Erythroblast (primary cell): ENCODE measurements at places on chromosomes 11 and 22.

DNA sequence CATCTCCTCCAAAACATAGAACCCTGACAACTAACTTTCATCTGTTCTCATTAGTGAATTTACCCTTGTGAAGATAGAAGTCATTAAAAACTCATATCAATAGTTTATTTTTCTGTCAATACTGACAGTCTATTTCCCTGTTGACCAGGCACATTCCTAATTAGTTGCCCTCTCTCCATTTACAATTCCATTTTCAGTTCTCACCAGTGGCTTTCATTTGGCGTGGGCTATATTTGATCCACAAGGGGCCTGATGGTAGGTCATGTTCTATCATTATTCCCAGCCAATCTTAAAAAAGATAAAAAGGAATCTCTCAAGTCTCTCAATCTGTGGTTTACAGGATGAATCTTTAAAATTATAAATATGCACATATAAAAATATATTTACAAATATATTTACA, 3.9 kb upstream of the AKIP1 start:
- no peak for DNase-seq

GRCh38 chr11:1194977-1195681, 27.7 kb upstream of the MUC5B start:
- DNase-seq = no peak

GRCh38 chr11:69442807-69443137, 38.7 kb upstream of the LINC01488 start:
- DNase-seq = no peak

DNA sequence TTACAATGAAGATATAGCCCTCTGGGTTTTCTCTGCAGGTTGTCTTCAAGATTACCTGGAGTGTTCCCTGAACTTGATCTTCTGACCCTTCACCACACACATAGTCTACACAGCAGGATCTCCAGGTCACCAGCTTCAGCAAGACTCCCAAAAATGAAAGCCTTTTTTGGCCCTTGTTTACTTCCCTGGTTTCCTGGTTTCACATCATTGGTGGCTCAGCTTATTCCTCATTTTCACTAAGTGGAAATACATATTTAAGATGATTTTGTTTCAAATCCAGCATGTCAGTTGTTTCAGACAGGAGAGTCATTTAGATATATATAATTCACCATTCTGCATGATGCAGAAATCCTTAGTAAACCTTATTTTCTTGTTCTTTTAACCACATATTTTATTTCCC, 41.6 kb upstream of the MPEG1 start:
- no peak for DNase-seq

- no peak for DNase-seq
Observed at GRCh38 chr22:36818010-36818642, 1.3 kb upstream of the PVALB start.

- DNase-seq = no peak
Observed at GRCh38 chr22:48644108-48644507, 1183.6 kb downstream of the BRD1 start.

DNA sequence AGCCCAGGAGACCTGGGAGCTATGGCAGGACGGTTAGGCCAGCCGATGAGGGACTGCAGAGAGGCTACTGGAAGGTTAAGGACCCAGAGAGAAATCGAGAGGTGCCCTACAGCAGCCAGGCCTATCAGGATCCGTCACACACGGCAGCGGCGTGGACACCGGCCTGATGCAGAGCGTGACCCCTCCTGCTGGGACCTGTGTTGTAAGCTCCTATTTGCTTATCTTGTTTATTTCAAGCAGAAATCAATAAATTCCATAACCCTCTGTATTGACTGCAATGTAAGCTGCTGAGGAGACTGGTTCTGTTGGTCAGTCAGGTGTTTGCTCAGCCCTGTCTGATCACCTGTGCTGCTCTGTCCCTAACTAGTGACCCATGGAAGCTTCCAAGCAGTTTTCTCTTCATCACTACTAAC, 39.9 kb downstream of the PPP2R1B start:
- no peak for DNase-seq

- DNase-seq = no peak
Observed at GRCh38 chr11:96001037-96001436, 77.1 kb upstream of the MTMR2 start.

- DNase-seq = peak; percentile 39
Observed at GRCh38 chr11:6667733-6668374, 12.2 kb upstream of the DCHS1 start.

GRCh38 chr11:112797092-112797491, 164.1 kb upstream of the NCAM1 start:
- DNase-seq = no peak

DNA sequence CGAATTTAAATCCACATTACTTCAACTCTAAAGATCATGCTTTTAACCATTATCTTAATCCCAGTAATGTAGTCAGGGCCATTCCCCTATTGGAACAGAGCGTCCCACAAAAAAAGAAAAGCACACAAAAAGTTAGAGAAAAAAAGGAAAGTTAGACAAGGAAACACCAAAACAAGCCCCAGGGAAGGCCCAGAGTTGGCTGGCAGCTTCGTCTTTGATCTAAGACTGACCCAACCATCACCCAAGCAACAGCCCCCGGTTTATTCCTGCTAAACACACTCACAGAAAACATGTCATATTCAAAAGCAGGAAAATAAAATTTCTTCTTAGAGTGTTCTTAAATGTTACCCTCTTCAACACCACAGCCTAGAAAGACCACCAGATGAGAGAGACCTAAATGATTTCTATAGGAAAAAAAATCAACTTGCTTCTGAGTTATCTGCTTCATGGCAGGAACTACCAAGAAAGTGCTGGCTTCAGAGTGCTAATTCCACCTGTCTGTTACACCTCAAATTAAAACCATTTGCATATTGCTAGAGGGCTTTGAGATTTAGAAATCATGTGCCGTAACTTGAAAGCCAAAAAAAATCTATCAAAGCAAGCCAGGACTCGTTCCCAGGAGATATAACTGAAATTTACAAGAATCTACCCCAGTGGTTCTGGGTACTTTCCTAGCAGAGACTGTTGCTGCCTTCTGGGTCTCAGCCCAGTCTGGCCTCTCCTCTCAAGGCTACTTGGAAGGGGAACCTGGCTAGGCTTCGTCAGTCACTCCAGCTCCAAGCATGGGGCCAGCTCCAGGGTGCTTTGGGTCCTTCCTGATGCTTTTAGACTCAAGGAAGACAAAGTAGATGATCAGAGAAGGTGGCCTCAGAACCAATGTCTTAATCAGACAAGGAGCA, 31.2 kb downstream of the POU2AF3 start:
- DNase-seq = no peak

DNA sequence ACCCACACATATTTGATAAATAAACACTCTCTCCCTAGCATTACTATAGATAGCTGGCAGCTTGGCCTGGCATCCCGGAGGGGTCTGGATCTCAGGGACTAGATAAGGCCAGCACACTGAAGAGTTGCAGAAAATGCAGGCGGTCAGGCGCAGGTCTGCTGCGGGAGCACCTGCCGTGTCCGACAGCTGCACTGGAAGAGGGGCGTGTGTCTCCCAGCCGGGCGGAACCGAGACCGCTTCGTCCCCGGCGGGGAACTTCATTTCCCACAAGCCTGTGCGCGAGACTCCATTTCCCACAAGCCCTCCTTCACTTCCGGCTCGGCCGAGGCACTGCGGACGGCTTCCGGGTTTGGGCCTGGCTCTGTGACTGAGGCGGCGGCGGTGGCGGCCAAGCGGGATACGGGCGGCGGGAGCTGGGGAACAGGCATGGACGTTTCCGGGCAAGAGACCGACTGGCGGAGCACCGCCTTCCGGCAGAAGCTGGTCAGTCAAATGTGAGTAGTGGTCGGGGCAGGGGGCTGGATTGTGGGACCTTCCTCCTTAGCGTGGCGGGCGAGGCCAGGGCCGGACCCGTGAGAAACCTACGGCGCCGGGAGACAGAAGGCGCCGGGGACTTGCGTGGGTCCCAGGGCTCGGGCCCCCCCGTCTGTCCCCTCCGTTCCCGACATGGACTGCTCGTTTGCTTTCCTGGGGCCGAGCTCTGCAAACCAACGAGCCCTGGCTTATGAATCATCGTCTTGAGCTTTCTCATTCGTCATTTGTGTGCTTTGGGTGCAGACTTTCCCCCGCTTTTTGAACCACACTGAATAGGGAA, at the start of gene MED15:
Gene MED15, plus strand, starts transcription at position 358 of the 814 bp plus-strand sequence. Its CDS starts 69 bp downstream, at position 427.
- peak; percentile 94 for DNase-seq

- DNase-seq = peak; percentile 33
Observed at GRCh38 chr11:64359712-64360445, 917 bp downstream of the RPS6KA4 start.

- DNase-seq = peak; percentile 50
Observed at GRCh38 chr11:116931206-116931953, 94.0 kb upstream of the APOA1 start.

DNA sequence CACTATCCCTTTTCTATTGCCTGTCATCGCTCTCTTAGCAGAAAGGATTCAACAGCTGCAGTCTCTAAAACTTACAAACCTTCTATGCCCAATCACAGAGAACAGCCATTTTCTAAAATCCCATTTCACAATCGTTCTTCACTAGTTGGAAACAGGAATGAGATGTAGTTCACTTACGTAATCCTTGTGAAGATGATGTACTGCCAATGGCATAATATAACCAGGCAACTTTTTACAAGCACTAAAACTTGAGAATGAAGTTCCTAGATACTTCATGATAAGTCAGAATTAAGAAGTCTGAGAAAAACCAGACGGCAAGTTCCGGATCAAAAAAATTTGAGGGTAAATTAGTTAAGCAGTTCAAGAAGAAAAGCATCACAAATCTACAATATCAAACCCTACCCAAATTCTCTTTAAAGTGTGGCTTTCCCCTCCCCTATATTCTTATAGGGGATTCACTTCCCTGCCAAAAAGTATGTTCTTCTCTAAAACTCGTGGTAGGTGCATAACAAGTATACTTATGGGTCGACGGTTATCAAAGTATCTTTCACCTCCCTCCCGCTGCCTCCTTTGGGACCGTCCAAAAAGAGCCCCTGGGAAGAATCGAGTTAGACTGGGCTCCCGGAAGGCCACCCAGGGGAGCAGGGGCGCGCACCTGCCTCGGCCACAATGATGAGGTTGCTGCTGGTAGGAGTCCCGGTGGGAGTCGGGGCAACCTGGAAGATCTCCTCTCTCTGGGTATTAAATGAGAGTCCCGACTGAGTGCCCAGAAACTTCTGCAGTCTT, 666 bp downstream of the MSANTD4 start:
- peak; percentile 42 for DNase-seq

DNA sequence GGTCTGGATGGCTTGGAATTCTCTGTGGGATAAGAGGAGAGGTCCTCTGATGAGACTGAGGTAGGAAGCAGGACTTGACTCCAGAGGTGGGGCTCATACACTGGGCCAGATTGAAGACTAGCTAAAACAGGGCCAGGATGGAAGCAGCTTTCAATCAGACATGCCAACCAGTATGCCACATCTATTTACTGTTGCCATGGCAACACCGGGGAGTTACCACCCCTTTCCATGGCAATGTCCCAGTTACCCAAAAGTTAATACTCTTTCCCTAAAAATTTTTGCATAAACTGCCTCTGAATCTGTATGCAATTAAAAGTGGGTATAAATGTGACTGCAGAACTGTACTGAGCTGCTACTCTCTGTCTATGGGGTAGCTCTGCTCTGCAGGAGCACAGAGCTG, 247.5 kb upstream of the ZBED5 start:
- no peak for DNase-seq

DNA sequence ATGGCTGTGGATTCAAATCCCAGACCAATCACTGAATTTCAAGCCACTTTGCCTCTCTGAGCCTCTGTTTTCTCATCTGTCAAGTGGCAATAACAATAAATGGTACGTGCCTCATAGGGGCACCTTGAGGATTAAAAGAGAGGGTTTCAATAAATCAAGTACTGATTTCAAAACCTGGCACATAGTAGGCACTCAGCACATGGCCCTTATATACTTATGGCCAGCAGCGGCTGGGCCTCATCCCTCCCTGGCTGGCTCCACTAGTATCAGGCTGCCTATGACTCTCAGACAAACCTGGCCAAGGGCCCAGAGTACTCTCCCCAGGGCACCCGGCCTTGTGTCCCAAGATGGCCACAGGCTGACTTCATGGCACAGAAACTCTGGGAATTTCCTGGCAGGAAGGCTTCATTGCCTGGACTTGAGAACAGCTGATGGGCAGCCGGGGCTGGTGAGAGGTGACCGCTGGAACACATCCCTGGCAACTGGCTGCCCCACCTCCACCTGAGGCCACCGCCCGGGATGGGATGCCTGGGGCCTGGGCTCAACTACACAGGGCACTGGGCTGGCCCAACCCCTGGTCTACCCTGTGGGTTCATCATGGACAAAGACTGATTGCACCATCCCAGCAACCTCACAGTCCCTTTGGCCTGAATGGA, 3.4 kb downstream of the FADS3 start:
- no peak for DNase-seq

DNA sequence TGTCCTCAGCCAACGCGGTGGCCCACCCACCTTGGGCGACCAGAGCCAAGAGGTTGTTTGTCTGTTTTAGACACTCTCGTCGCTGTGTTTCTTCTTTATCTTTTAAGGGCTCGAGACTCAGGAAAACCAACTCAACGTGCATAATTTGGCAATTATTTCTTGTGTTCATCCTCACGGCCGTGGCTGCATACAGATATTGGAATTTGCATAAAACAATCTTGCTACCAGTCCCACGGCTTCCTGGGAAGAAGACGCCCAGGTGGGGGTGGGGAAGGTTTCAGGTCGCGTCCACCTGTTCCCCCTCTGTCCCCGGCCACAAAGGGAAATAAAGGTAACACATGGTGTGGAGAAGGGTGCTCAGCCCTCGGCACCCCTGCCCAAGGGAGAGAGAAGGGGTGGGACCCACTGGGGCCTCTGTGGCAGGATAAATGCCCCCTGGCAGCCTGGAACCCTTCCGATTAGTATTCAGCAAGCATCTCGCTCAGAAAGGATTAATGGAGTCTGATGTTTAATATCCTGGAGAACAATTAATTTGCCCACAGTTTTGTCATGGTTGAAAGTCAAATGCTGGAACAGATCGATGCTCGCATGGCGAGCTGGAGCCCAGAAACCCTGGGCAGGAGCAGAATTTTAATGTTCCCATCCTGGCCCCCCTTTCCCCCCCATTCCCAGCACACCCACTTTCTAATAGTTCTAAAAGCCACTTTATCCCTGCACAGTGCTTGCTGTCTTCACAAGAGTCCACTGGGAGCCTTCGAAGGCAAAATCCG, 359.7 kb downstream of the MN1 start:
- DNase-seq = no peak

DNA sequence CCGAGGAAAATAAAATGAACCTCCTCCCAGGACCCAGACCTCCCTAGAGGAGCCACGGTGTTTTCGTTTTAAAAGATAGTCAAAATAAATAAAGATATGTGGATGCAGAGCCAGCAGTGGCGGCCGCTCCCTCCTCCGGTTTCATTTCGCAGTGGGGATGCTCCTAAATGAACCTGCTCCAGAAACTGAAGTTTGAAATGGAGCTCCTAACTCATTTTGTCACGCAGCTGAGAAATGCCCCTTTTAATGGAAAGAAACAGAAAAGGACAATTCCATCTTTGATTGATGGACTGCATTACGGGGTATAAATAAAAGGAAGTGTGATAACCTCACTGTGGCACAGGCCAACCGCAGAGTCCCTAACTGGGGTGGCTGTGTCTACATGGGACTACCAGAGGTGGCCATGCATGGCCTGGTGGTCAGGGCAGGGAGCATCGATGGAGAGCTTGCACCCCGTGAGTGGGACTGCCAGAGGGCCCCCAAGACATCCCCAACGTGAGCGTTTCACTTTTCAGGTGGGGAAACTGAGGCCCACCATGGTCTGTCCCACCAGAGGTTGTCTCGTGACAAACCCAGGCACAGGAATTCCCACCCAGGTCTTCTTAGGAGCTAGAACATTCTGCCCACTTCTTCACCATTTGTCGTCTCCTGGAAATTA, 426.6 kb downstream of the BRD1 start:
- DNase-seq = no peak

- no peak for DNase-seq
Observed at GRCh38 chr11:31974366-31975136, 116.3 kb upstream of the RCN1 start.

- peak; percentile 69 for DNase-seq
Observed at GRCh38 chr22:28051787-28052356, 132.8 kb upstream of the PITPNB start.
